ENCODE measurements at places on chromosomes 5 and 9. TPM values are rescaled to one million over a fixed set of nuclear protein-coding genes. Genes with fewer than 3 reads are reported as not detected.

Gene PCDHB2
- total RNA-seq: not detected

Gene SPAAR
- total RNA-seq: not detected

Gene SMIM15
- 71.8 TPM for total RNA-seq

Gene NPDC1
- 28.7 TPM for total RNA-seq

Gene CDC37L1
- 9.3 TPM for total RNA-seq

Gene TEK
- not detected for total RNA-seq

Gene SPATA31C1
- not detected for total RNA-seq

Gene SPATA31A3
- total RNA-seq: not detected

Gene PCDHGB3
- total RNA-seq: 0.28 TPM

Gene CDC20B
- total RNA-seq: 0.07 TPM

Gene TRIP13
- 17.7 TPM for total RNA-seq

Gene ZNF474
- 0.12 TPM for total RNA-seq

Gene CTNND2
- total RNA-seq: not detected

Gene FABP6
- not detected for total RNA-seq

Gene CCL27
- total RNA-seq: 3.7 TPM

Gene CMYA5
- total RNA-seq: 0.32 TPM

Gene TAF7
- total RNA-seq: 62.5 TPM

Gene SMARCA2
- 117 TPM for total RNA-seq

Gene RPL37
- 2,016 TPM for total RNA-seq

Gene WDR55
- 30.2 TPM for total RNA-seq

Gene C1QTNF3
- total RNA-seq: 2.8 TPM

Gene CDHR2
- 0.81 TPM for total RNA-seq

Gene INSYN2B
- not detected for total RNA-seq

Gene QRFP
- total RNA-seq: not detected

Gene CCNO
- 0.19 TPM for total RNA-seq

Gene SH3GL2
- not detected for total RNA-seq

Gene SLC26A2
- 7.5 TPM for total RNA-seq

Gene TNFSF8
- total RNA-seq: 84.2 TPM

Gene PAPPA
- total RNA-seq: not detected

Gene RASGRF2
- total RNA-seq: 19.9 TPM

Gene ZNF300
- total RNA-seq: 0.44 TPM

Gene GDA
- not detected for total RNA-seq
